ENCODE measurements at places on chromosomes 6 and 20. TPM values are rescaled to one million over a fixed set of nuclear protein-coding genes. Genes with fewer than 3 reads are reported as not detected.

WASF1 gene
- 0.53 TPM for total RNA-seq

RIPPLY2 gene
- not detected for total RNA-seq

DOK5 gene
- not detected for total RNA-seq

OVOL2 gene
- not detected for total RNA-seq

BMP7 gene
- not detected for total RNA-seq

- no peak for DNase-seq
These were observed 6.7 kb upstream of the SLC4A11 start for GRCh38 chr20:3245711-3246110.

DNA sequence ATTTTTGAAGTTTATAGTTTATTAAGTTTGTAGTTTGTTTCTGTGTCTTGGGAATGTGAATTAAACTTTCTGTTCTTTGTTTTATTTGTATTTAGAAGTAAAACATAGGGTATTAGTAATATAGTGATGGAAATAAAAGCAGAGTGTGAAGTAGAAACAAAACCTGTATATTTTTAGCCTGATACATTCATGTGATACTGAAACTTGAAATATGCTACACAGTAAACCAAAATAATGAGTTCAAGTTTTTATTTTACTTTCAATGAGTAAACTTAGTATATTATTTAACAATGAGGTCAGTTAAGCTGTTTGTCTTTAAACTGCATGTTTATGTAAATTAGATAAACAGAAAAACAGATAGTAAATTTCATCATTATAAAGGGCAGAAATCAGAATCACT, 1592.6 kb downstream of the GRIK2 start:
- DNase-seq, result no peak

DNA sequence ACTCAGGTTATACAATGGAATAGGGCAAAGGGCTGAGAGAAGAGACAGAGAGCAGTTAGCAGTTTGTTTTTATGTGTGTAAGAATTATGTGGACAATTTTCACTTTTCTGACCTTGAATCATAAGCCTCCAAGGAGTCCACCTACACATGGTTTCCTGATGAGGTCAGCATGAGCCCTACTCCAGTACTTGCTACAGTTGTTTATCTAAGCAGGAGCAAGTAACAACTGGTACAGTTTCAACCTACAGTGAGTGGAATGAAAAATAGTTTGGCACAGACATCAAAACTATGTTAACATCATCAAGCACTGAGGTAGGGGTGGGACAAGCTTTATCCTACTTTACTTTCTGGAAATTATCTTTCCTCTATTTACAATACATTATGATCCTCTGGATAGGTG, 426.7 kb upstream of the ID4 start:
- no peak for DNase-seq

DNA sequence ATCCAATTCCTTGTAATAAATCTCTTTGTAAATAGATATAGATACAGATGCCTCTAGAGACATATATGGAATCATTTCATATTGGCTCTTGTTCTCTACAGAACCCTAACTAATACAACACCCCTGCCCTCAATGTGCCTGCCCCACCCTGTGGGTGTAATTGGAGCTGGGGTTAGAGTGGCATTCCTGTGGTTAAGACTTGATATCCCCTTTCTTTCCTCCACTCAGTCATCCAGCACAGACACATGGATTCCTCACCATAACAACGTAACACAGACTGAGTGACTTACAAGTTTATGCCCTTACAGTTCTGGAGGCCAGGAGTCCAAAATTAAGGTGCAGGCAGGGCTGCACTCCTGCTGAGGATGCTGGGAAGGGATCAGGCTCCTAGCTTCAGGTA, 42.8 kb downstream of the C6orf118 start:
- DNase-seq, result no peak

GRCh38 chr20:31587545-31588389, 17.3 kb upstream of the ID1 start:
- DNase-seq, result no peak
